ENCODE measurements at places on chromosomes 2 and 18.

GRCh38 chr2:133596701-133597393 is 28.6 kb upstream of the NCKAP5 start:
- DNase-seq, result no peak

DNA sequence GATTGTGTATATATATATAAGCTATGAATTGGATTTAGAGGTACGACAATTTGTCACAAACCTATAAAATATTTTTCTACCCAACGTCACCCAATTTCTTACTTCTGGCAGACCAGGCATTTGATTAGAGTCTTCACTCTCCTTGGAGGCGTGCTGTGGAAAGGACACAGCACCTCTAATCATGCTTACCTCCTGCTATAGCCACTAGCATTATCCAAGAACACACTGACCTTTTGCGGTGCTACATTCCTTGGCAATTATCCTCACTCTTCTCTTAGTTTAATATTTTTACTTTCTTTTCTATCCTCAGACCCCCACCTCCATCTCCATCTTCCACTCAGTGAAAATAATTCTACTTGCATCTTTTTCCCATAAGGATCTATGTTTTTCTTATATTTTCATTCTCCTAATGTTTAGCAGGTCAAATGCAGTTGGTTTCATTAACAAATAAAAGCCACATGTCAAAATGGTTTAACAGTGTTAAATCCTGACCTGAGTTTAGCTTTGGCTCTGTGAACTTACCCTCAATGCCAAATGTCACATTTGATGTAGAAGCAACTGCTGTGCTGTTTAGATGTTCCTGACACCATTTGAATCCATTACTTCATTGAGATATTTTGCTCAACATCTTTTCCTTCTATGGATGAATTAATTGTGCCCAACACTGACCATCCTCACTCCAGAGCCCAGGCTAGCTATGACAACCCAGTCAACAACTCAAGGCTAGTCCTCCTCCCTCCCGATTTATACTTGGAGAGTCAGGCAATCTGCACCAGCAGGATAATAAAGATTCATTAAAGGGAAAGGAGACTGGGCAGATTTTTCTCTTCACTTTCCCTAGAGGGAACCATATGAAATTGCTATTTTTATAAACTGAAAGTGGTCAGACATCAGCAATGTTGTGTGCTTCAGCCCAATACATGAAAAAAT is 240.5 kb downstream of the MREG start:
- DNase-seq, result no peak

DNA sequence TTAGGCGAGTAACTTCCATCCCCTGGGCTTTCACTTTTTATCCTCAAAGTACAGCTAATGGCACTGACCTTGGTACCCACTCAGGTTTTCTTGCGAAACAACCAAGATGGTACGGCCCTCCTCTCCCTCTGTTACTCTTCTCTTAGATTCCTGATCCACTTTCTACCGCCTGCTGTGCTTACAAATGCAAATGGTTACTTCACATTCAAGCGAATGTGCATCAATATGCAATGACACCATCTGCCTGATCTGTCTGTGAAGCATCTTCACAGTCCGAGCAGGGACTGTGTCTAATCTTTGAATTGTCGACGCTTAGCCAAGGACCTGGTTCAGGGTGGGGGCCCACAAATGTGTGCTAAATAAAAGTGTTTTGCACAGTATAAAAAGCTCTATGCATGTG is 112.2 kb downstream of the TRIB2 start:
- DNase-seq, result no peak

DNA sequence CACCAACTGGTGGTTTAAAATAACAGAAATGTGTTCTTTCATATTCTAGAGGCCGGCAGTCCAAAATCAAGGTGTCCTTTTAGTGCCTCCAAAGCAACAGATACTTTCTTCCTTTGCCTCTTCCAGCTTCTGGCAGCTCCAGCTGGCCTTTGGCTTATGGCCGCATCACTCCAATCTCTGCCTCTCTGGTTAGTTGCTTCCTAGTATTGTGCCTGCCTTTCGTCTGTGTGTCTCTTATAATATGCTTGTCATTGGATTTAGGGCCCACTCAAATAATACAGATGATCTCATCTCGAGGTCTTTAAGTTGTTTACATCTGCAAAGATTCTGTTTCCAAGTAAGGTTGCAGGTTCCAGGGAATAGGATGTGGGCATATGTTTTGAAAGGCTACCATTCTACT is 855.2 kb upstream of the ID2 start:
- DNase-seq, result no peak

DNA sequence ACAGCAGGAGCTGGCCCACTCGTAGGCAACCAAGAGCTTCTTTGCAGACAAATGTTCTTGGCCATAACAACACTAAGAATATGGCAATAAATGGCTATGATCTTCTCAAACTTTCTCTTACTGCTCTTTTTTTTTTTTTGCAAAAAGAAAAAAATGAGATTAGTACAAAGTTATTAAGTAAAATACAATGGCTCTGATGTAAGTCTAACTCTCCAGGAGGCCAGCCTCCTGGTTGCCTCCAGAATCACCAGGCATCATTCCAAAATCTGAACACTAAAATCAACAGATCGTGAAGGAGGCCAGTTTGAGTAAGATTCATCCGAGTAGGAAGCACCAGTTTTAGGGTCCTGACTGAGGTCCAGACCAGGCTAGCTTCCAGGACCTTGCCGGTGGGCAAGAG is 20.8 kb upstream of the FIGN start:
- DNase-seq, result no peak

- DNase-seq, result no peak
These were observed 3.5 kb upstream of the HAAO start for GRCh38 chr2:42795841-42796301.

DNA sequence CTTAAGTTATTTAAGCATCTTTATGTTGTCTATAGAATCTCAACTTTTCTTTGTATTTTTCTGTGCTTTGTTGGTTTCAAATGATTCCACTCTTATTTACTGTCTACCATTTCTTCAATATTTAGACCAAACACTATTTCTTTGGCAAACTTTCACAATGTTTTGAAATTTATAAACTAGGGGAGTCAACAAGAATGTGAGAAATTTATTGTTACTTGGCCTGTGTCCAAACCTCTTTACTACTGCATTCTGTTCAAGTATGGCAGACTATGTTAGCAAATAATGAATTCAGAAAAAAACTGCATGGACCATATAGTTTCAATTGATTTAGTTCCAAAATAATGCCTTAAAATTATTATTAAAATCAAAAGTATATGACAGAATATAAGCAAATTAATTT is 470.2 kb downstream of the FBXO15 start:
- DNase-seq, result no peak

DNA sequence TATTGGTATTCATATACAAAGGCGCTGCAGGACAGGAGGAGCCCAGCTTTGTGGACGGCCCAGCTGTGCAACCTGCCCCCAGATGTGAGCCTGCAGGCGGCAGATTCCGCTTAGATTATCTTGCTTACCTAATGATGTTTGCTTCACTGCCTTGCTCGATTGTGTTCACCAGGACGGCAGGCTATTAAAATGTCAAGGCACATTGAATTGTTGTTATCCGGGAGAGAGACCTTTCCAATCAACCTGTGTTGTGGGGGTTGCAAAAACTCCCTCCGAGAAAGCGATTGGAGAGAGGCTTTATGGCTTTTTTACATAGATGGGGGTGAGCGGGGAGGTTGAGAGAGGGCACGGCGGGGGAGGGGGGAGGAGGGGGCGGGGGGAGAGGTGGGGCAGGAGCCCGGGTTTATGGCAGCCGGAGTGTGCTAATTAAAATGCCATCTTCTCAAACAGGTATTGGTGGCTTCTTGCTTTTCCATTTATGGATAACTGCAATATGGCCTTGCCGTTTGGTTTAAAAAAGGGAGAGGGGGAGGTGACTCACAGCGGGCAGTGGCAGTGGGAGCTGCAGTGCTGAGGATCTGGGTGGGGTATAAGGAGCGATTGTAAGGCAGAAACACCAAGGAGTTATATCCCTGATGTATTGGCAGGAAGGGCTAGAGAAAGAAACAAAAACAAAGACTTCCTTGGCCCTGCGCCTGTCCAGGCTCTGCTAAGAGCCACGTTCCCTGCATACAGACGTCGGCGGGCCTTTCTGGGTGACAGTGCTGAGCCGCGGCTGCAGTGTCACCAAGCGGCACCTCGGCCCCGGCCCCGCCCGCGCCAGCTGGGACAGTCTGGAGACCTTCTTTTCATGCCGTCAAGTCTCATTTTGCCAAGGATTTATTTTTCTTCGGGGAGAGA is 97.2 kb downstream of the INSIG2 start:
- DNase-seq, result no peak

DNA sequence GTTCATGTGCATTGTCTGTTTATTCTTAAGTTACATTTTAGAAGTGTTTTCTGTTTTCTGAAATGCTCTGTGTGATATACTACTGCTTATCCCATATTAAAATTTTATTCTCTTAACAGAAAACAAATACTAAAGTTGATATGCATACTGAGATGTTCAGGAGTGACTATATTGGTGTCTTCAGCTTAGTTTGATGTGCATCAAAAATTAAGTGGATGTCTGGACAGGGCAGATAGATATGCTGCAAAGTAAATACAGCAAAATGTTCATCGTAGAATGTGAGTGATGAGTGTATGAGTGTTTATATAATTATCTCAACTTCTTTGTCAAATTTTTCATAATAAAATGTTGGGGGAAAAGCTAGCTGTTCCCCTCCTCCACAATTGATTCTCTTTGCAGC is 13.2 kb downstream of the VAPA start:
- no peak for DNase-seq
